ENCODE measurements at places on chromosomes 7 and 10.

DNA sequence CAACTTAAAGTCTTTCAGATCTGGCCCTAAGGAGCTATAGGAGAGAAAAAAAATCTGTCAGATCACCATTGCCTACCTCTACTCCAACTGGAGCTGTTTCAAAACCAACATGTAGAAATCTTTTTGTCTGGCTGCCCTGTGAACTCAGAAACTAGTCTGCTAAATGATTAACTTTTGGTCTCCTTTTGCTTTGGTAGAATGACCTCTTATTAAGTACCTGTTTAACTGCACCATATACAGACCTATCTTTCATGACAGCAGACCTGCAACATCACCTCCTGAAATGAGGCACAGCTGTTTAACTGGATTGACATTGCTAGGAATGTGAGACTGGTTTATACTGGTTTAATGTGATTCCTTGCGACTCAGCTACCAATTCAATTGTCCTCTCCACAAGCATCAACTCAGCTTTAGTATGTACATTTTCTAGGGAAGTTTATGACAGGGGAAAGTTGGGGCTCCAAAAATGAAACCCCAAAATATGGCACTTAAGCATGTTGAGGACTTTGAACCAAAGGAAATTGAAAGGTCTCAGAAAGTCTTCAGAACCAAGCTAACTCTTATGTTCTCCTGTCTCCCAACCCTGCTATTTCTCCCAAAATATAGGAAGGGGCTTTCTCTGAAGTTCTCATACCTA is 1.8 kb downstream of the CYP3A43 start:
- DNase-seq = no peak

DNA sequence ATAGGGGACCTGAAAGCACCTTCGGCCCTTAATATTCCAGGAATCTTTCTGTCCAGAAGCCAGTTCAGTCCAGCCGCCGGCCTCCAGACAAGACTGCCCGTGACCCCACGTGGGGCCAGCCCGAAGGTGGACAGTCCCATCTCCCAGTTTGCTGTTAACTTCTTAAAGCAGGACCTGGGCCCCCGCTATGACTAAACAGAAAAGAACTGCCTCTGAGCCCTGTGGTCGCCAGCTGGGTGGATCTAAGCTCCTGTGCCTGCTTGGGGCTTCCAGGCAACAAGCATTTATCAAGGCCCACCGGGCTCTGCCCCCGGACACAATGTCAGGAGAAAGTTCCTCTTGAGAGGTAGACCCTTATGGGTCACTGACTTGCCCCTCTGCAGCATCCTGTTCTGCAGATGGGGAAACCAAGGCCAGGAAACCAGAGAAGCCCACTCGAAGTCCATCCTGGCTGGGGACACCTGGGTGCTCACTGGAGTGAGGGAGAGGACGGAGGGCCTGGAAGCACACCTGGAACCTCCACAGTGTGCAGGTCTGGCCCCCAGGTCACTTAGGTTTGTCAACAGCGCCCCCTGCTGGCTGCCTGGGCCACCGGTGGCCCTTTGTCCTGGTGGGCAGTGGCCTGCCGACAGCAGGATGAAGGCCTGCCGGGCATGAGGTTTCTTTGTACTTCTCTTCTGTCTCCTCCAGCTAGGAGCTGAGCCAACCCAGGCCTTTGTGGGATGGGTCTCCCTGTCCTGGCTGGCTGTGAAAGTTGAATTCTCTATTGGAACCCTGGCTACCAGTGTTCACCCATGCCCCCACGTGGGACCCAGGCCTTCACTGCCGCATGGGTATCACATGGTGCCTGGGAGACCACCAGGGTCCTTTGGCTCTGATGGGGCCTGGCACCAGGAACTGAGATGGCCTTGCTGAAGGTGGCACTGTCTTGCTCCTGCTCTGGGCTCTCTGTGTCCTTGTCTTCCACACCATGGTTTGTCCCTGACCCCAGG is 128.0 kb downstream of the ZMIZ1 start:
- DNase-seq = peak; percentile 81

DNA sequence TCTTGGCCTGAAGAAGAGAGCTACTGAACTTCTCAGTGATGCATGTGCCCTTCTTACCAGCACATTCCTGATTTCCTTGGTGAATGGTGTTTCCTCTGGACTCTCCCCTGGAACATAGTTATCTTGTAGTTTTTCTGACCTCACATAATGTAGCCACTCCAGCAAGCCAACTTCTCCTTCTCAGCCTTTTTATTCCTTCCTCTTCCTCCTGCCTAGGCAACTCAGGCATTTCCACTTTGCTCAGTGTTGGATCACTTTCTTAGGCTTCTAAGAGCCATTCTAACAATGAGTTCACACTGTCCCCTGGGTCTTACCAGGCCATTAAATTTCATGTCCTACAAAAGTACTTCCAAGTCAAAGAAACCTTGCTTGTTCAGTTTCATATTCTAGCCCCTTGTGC is 3.6 kb upstream of the PTTG1IP2 start:
- DNase-seq = no peak

DNA sequence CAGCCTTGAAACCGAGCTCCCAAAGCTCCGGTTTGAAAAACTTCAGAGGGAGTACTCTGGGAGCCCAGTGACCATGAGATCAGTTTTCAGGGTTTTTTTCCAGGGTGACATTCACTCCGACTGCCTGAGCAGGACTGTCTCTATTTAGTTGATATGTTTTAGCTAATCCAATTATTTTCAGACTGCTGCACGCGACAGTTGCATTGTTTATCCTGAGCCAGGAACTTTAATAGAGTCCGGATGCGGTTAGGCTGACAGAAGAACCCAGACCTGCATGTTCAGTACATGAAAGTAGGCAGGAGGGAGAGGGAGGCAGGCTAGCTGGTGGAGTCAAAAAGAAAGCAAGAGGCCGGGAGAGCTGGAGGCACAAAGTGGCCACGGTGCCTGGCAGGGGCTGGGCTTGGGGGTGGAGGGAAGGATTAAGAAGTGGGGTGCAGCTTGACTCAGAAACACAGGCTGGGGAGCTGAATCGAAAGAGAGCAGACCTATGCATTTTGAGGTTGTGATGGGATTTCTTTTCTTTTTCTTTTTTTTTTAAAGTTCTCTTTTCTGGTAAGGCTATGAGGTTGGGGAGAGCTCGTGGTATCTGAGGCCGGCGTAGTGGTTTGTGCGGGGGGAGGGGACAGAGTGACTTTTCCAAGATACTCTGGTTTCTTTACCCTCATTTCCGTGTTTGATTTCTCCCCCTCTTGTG is 5.7 kb downstream of the GATA3 start:
- DNase-seq = no peak

DNA sequence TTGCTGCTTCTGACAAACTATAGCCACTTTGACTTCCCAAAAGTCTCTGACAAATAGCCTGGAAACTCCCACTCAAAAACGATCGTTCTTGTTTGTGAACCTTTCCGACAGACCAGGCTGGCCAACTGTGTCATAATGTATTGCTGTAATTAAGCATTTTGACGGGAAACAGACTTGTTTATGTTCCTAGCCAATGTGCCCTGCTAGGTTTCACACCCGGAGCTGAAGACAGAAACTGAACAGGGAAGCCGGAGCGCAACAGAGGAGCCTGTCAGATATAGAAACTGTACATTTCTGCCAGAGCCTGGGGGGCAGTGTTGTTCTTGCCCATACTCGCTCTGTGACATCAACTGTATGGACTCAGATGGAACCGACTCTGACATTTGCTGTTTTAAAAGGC is 55.3 kb upstream of the C7orf33 start:
- no peak for DNase-seq

DNA sequence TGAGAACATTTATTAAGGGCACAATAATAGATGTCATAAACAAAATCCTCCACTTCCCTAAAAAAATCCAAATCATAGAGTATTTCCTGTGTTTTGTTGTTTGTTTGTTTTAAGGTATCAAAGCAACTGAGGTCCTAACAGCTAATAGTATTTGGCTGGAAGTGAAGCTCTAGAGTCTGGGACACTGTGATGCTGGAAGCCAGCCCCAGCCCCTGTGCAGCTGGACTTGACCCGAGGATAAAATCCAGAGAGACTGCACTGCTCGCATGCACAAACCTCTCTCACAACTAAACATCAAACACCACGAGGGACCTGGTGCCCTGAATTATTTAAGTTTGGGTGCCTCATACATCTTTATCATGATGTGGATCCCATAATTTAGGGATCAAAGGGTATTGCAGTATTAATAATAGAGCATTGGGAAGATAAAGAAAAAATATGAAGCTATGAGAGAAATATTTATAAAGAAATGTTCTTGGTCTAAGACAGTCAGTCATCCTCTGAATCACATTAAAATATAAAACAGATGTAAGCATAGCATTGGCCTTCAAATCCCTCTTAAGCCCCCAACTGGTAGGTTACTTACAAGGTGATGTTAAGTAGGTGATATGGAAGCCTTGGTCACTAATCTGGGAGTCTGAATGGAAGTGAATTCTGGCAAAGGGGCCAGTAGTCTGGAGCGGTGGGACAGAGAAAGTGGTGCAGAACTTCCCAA is 44.4 kb downstream of the CUBN start:
- DNase-seq = no peak

DNA sequence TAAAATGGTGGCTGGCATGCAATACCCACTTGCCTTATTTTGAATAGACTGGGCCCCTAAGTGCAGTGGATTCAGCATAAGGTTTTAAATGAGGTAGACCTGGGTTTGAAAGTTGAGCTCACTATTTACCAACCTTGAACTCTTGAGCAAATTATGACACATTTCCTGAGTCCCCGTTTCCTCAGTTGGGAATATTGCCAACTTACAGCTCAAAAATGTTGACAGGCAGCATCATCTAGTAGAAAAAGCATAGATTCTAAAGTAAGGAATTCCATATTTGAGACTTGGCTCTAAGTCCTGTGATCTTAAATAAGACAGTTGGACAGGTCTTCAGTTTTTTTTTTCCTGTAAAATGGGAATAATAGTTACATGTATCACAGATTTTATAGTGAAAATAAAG is 305.5 kb downstream of the ACTR3B start:
- no peak for DNase-seq

DNA sequence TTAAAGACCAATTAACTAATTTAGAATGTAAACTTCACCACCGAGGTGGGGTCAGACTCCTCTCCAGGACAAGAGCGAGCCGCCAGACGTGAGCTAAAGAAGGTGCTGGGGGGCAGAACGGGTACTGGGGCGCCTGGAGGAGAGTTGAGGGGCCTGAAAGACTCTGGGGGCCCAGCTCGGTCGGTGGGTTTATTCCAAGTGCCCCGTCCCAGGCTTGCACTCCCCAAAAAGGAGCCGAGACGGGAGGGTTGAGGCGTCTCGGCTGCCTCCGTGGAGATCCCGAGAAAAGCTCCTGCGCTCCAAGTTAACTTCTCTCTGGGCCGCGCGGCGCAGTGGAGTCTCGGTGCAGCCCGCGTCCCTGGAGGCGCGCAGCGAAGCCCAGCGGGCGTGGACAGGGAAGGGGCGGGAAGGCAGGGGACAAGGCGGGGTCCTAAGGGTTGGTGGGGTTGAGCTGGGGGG is 553.3 kb downstream of the TFEC start:
- peak; percentile 68 for DNase-seq

DNA sequence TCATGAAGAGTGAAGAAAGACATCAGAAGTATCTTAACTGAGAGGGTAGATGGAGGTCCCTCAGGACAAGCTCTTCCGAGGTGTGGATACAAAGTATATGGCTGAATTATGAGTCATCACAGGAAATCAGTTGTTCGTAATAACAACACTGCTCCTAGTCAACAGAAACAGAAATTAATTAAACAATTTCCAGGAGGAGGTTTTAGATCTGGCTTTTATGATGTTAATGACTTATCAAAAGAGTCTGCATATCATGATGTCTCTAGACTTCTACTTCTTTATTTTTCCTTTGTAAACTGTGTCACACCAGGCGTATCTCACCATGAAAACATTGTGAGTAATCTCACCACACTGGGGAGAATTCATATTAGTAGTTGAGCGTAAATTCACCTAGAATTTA is 31.2 kb downstream of the OSBPL3 start:
- no peak for DNase-seq

DNA sequence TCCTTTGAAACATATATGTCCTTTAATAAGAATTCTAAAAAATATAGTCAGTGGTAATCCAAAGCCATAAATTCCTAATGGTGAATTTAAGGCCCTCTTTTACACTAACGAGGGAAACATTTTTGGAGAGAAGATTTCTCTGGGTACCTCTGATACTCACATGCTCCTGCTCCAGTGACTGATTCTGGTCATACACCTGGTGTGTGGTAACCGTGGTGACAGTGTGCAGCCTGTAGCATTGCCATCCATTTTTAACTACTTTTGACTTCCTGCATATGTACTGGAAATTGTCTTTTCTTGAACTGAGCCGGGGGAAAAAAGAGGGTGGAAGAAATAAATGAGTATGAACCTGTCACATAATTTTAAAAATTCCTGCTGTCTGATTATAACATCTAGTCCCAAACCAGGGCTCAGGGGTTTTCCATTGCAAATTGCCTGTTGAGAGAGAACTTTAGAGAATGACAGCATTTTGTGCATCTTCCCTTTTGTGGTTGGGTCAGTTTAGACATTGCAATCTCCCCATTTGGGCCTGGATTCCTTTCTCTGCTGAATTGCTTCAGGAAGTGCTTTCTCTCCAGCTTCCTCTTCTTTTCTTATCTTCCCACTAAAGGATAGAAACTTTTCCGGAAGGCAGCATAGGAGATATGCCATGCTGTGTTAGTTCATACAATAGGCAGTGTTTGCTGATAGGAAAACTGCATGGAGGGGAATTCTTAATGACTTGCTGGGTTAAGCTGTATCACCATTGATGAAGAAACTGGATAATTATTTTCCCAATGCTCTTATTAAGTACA is 125.5 kb downstream of the GRM3 start:
- no peak for DNase-seq

DNA sequence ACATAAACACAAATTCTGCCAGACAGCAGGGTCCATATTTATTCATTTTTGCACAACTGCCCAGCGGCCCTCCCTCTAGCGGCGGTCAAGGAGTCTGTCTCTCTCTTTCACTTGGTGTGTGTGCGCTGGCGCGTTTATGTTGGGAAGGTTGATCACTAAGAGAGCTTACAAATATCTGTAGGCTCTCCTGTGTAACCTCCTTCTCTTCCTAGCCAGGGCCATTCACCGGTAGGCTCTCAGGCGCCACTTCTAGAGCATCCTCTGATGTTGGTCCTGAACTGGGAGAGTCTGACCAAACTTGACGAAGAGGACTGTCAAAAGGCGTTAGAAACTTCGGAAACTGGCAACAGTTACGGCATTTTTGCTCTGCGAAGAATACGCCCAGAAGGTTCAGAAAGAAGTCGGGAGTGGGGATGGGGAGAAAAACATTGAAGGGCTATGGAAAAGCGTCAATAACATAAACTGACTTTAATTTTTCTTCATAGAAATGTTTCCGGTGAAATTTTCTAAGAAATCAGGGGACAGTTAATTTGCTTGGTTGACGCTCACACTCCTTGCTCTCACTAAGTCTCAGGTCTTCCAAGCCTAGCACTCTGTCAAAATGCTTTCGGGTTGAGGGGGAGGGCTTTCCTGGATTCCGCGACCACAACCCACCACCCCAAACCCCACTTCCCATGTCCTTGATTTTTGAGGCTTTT is 731.1 kb downstream of the ZWINT start:
- DNase-seq = peak; percentile 68

- no peak for DNase-seq
Measured at GRCh38 chr10:103921248-103921647, 3.3 kb upstream of the STN1 start.

- no peak for DNase-seq
Measured at GRCh38 chr10:4183761-4184261, 398.8 kb upstream of the KLF6 start.

GRCh38 chr10:123194056-123194455 is 39.9 kb downstream of the BUB3 start:
- DNase-seq = no peak
